Stimulated activated CD8-positive, alpha-beta memory T cell treated with anti-CD3 and anti-CD28 coated beads, Interleukin-12 subunit alpha, Interleukin-12 subunit beta, amount 100 ng/mL, for 4 hours (primary cell): ENCODE measurements at places on chromosomes 12 and 14.
A peak's percentile ranks its signal among the peaks of the same experiment; 100 is the strongest.

GRCh38 chr12:90304231-90304630, 595.6 kb upstream of the ATP2B1 start:
- no peak for DNase-seq

DNA sequence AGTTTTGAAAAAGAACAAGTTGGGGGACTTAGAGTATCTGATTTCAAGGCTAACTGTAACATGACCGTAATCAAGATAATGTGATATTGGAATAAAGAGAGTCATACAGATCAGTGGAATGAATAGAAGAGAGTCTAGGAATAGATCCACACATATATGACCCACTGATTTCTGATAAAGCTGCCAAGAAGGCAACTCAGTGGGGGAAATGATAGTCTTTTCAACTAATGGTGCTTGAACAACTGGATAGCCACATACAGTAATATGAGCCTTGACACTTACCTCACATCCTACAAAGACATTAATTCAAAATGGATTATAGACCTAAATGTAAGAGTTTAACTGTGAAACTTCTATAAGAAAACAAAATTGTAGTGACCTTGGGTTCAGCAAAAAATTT, 3.8 kb downstream of the PRKCH start:
- no peak for DNase-seq

GRCh38 chr14:71119075-71119474, 211.8 kb downstream of the PCNX1 start:
- no peak for DNase-seq

DNA sequence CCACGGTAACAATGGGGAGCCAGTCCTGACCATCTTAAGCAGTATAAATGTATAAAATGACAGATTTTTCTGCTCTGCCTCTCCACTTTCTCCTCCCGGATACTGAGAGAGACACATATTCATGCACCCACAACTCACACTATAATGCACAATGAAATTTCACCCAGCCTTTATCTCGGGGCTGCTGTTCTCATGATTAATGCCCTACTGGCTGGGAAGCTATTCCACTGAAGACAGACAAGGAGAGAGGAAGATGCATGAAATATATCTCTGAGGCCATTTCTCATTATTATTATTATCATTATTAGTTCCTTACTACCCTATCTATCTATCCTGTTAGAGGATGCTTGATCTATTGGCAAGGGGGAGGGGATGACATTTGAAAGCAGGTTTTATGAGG, 501.7 kb downstream of the DIO2 start:
- DNase-seq, result no peak

GRCh38 chr14:50926851-50927386, 17.4 kb downstream of the PYGL start:
- DNase-seq, result no peak

- DNase-seq, result no peak
Observed at GRCh38 chr14:35223927-35224326, 68.3 kb upstream of the PSMA6 start.

- DNase-seq, result no peak
Observed at GRCh38 chr12:103144278-103144677, 186.8 kb downstream of the ASCL1 start.

DNA sequence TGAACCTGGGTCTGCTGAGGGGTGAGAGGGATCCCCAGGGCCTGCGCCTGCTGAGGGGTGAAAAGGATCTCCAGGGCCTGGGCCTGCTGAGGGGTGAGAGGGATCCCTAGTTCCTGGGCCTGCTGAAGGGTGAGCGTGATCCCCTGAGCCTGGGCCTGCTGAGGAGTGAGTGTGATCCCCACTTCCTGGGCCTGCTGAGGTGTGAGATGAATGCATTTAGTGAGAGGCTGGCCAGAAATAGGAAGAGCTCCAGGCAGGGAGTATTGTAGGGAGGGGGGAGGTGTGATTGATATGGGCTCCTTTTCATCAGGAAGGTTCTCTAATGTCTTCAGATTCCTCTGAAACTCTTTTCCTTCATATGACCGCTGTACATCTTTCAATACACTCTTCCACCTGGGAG, 43.0 kb downstream of the FAM186A start:
- DNase-seq, result no peak

GRCh38 chr14:66017927-66018326, 468.2 kb upstream of the CCDC196 start:
- DNase-seq, result no peak

DNA sequence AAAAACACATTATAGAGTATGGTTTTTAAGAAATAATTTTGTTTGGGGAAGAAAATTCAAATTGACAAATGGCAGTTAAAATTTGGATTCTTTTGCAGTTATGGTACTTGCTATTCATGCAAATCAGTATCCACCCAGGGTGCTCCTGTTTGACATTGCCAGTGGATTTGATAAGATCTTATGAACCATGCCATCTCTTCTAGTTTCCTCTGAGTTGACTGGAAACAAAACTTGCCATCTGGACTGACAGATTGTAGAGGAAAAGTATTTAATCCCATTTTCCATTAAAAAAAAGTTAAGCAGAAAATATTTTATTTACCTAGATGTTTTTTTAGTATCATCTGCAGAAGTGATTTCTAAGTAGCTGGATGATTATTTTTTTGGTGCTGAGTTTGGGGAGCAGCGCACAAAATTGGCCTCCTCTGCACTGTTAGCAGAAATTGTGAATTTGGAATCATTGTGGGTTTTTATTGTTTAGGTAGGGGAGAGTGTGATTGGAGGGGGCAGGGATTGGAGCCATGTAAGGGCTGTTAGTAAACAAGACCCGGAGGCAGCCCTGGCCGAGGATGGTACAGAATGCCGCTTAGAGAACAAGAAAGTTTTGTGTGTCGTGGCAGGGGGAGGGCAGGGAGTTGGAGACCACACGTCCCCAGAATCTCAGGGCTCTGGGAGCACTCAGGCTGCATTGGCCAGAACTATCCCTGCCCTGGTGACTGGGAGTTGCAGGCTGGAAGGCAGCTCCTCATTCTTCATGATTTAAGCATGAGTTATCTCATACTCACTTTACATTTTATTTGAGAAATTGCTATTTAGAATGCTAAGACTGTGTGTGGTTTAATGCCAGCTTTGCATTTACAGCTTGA, 56.6 kb downstream of the WDR20 start:
- DNase-seq, result no peak

GRCh38 chr14:95536671-95537070, 1.8 kb downstream of the GLRX5 start:
- no peak for DNase-seq

GRCh38 chr12:84660139-84660538, 252.5 kb downstream of the SLC6A15 start:
- no peak for DNase-seq

DNA sequence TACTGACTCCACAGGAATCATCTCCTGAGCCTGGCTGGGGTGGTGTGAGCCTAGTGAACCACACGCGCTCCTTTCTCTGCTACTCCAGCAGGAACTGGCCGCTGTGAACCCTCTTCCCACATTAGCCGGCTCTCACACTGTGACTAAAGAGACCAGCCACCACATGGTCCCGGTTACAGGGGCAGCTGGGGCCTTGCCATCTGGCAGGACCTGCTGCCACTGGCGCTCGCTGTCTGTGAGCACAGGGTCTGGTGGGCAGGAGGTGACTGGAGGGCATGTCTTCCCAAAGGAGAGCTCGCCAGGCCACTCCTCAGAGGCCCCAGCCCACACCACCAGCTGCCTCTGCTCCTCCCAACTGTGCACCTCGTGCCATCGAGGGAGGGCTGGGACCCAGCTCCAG, 99.3 kb downstream of the SINHCAF start:
- no peak for DNase-seq

DNA sequence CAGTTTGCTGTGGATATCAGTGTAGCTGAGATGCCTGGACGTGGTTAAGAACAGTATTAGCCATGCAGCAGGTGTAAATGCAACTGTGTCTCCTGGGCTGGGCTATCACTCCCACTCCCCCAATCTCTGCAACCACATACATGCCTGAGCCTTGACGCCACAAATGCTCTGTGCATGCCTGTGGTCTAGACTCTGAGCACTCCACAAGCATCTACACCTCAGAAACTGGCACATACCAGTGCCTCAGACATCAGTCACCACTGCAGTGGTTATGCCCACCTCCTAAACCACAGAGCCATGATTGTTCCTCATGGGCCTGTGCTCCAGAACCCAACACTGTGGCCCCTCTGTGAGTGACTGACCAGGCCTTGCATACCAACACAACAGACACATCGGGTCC, 226.8 kb upstream of the ALG10 start:
- DNase-seq, result no peak

DNA sequence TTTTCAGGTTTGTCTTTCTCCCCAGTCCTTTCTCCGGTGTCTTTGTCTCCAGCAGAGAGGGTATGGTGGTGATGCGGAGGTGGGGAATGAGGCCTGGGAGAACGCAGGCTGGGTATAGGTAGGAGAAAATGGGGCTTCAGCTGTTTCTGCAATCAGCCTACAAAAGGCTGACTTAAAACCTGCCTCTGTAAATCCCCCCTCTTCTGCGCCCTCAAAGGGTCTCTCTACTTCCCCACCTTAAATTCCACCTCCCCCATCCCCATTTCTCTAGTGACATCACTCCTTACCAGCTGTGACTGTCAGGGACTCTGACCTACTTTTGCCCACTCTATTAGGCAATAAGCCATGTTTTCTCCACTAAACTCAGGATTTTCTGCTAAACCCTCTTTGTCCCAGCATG, 8.1 kb upstream of the RIMKLB start:
- DNase-seq, result no peak

DNA sequence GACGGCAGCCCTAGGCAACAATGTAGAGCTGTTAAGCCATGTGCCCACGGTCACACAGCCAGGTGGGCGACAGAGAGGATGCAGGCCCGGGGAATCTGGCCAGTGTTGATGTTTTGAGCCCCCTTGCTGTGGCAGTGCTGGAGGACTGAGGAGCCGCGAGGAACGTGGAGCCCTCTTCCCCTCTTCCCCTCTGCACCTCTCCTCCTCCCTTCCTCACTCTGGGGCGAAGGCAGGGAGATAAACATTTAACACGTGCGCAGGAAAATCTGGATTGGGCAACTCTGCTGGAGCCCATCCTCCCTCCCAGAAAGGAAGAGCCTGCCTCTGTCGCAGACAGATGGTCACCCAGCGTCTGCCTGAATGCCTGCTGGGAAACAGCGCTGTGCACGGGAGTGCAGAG, 376.8 kb downstream of the FUT8 start:
- no peak for DNase-seq

DNA sequence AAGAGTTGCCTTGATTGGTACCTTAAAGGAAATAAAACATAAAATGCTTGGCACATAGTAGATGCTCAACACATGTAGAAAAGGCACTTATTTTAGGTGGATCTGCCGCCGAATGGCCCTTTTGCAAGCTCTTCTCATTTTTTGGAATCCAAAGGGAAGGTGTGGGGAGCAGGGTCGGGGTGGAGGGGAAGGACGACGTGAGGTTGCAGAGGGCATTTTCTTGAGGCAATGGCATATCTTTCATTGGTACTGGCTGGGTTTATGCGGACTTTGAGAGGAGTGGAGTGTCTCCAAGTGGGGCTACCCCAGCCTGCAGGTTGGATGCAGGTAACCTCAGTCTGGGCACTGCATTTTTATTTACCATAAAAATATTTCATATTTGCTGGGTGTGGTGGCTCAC, 8.1 kb downstream of the RTL1 start:
- no peak for DNase-seq

GRCh38 chr12:49873361-49873934, 30.3 kb downstream of the FAIM2 start:
- no peak for DNase-seq

GRCh38 chr14:49849213-49849847, 3.3 kb downstream of the NEMF start:
- no peak for DNase-seq

GRCh38 chr12:58105225-58106119, 164.1 kb downstream of the ATP23 start:
- no peak for DNase-seq

- DNase-seq, result no peak
Observed at GRCh38 chr12:30754383-30754749, 385 bp downstream of the CAPRIN2 start.

DNA sequence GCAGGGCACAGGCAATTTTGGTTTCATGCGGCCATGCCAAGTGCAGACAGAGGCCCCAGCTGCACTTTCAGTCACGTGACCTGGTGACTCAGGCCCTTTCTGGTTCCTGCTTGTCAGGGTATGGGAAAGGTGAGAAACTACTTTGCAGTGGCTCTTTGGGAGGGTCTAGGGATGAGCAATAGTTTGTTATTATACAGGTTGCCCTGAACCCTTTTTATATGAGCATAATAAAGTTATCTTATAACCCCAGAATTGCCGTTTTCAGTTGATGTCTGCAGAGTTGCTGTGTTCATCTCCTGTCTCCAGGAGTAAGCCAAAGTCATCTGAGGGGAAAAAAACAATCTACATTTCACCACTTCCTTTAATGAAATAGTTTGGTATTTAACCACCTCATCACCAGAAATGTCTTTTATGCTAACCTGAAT, 30.9 kb upstream of the EMP1 start:
- peak; percentile 56 for DNase-seq

GRCh38 chr14:70685474-70686197, 43.9 kb downstream of the TTC9 start:
- no peak for DNase-seq

DNA sequence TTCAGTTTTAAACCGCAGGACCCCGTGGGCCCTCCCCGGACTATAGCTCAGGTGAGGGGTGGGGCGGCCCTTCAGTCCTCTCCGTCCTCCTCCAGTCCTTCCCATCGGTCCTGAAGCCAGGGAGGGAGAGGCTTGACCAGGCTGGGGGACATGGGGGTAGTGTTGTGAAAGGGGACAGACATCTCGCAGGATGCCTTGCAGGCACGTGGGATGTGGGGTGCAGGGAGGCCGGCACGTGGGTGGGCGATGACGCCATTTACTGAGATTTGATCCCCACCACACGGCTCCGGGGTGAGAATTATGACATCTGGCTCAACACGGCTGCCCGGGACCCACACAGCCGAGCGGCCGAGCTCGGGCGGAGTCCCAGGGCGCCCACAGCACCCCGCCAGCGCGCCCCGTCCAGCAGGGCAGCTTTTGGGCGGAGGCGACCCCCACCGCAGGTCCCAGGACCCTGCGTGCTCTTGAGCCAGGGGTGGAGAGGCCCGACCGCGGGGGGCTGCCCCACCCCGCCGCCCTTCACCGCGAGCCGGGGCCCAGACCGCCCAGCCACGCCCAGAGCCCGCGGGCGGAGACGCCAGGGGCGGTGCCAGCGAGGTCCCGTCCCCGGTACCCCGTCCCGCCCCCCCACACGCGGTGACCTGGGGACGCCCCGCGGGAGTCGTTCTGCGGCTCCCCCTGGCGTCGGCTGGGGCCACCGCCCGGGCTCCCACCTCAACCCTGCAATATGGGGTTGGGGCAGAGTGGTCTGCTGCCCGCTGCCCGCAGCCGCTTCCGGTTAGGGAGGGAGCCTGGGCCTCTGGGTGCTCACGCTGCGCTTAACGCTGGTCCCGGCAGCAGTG, 3.3 kb upstream of the EXOC3L4 start:
- DNase-seq, result peak; percentile 67
